A549 treated with dexamethasone at 1 μM for 4 hours (cell line): ENCODE measurements at places on chromosomes 16 and 17. TPM values are rescaled to one million over a fixed set of nuclear protein-coding genes. Genes with fewer than 3 reads are reported as not detected.

The HLF gene
- 0.08 to 0.30 TPM (median 0.14 TPM) in 5 replicates for total RNA-seq

The PPM1E gene
- 0.02 to 0.09 TPM (median 0.06 TPM) in 5 replicates for total RNA-seq

The SULT1A3 gene
- total RNA-seq: 3.1 to 8.8 TPM (median 5.6 TPM) in 5 replicates

The TEKT1 gene
- 0.05 to 0.18 TPM (median 0.07 TPM) in 5 replicates for total RNA-seq

The TBC1D26 gene
- not detected in 5 replicates for total RNA-seq

The KRTAP9-4 gene
- total RNA-seq: not detected in 5 replicates

The PTX4 gene
- not detected in 5 replicates for total RNA-seq

The RBBP6 gene
- total RNA-seq: 20.9 to 22.6 TPM (median 21.5 TPM) in 5 replicates

The DYNLRB2 gene
- total RNA-seq: 0.27 TPM in 1 of 5 replicates, not detected in the others

The LRRC46 gene
- 3.3 to 4.8 TPM (median 3.9 TPM) in 5 replicates for total RNA-seq

The OSGIN1 gene
- total RNA-seq: 12.8 to 26.3 TPM (median 15.3 TPM) in 5 replicates

The SEPTIN12 gene
- total RNA-seq: not detected in 5 replicates

The PFAS gene
- 30.9 to 53.2 TPM (median 52.5 TPM) in 5 replicates for total RNA-seq

The MT1A gene
- total RNA-seq: 25.2 to 38.3 TPM (median 30.3 TPM) in 5 replicates

The RHBDL1 gene
- total RNA-seq: 0.26 to 1.6 TPM (median 1.2 TPM) in 5 replicates

The TELO2 gene
- 22.4 to 37.9 TPM (median 33.0 TPM) in 5 replicates for total RNA-seq

The CMTR2 gene
- 10.9 to 15.4 TPM (median 13.5 TPM) in 5 replicates for total RNA-seq

The ABCC6 gene
- total RNA-seq: 0.72 to 1.3 TPM (median 0.96 TPM) in 5 replicates

The GCGR gene
- 0.08 to 0.56 TPM (median 0.33 TPM) in 5 replicates for total RNA-seq

The CTRL gene
- total RNA-seq: 0.63 to 2.0 TPM (median 1.5 TPM) in 5 replicates

The GDPD1 gene
- 0.37 to 0.97 TPM (median 0.64 TPM) in 5 replicates for total RNA-seq
